ENCODE measurements at places on chromosomes 5 and 9.
A peak's percentile ranks its signal among the peaks of the same experiment; 100 is the strongest.

GRCh38 chr9:134099123-134099761 lies 31.4 kb upstream of the BRD3 start:
- no peak for DNase-seq

DNA sequence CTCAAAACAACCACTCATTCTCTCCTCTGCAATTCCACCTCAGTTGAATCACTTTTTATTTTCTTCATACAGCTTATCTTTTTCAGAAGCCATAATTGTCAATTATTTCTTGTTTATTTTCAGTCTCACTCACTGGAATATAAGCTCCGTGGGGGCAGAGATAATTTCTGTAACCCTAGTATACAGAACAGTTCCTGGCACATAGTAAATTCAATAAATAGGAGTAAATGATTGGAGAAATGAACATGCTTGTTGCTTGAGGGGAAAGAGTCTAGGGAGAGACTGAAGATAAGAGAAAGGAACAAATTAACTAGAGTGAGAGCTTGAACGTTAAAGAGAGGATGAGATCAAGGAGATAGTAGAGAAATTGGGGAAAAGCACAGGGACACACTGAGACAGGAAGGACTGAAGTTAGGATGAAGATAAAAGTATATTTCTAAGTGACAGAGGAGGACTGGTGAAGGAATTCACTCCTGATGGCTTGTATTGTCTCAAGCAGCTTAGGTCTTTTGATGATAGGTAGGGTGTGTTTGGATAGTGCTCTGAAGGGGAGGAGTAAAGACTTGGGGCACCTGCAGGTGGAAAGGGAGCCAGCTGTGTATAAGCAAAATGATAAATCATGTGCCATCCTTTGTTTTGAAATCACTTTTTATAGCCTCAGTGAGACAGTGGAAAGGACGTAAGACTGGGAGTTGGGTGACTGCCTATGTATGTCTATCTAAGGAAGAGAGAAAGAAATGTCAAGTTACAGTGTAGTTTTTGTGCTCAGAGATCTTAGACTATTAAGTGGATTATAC lies 2.2 kb downstream of the NAA35 start:
- DNase-seq, result no peak

- no peak for DNase-seq
Observed at GRCh38 chr5:115179394-115180164, 9.9 kb upstream of the TRIM36 start.

GRCh38 chr9:126695186-126695585 lies 81.5 kb downstream of the LMX1B start:
- DNase-seq, result no peak

DNA sequence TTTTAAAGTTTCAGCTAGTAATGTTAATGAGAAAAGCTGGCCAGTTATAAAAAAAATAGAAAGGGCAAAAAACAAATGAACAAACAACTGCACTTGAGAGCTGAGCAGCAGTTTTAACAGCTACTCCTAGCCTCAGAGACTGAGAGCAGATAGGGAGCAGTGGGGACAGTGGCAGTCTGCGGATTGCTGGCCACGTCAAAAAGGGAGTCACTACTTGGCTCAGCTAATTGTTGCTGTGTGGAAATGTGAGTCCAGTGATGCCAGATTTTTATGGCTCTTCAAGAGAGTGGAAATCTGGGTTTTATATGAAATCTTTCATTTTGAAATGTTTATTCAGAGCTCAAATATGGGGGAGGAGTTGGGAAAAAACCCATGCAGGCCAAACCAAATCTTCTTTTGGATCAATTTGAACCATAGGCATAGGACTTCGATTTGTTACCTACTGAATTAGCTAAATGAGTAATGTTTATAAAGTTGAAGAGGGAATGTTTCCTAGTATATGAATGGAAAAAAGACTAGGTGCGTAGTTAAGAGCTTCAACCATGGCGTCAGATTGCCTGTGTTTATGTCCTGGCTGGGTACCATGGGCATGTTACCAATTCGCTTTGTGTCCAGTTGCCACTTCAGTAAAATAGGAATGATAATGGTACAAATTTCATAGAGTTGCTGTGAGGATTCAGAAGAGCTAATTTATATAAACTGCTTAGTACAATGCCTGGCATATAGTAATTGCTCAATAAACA lies 102.1 kb downstream of the PAM start:
- no peak for DNase-seq

GRCh38 chr9:86187121-86187520 lies 72.3 kb downstream of the C9orf153 start:
- DNase-seq, result no peak

GRCh38 chr9:87259543-87260518 lies 237.8 kb upstream of the DAPK1 start:
- DNase-seq, result no peak

DNA sequence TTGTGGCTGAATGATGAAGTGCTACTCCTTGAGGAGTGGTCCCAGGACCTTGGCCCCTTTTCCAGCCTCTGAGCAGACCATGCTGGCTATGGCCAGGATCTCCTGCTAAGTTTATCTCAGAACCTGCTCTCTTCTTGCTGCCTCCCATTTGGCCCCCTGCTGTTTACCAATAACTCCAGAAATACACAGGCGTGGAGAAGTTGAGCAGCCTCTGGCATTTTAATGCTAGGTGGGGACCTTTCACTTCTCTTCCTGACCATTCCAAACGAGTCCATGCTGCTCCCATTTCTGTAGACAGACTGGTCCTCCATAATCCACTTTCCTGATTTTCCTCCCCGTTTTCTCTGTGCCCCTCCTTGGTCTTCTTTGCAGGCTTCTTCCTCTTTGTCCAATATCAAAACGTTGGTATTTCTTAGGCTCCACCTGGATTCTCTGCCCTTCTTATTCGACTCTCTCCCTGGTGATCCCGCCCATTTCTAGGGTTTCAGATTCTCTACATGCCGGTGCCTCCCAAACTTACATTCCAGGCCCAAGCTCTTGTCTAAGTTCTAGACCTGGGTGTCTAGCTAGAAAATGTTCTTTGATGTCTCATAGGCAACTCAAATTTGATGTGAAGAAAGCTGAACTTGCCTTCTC lies 33.4 kb upstream of the TNFAIP8 start:
- no peak for DNase-seq

GRCh38 chr5:73363911-73364730 lies 84.5 kb downstream of the FOXD1 start:
- DNase-seq, result no peak

GRCh38 chr9:82987370-82988189 lies 75.4 kb downstream of the RASEF start:
- no peak for DNase-seq

DNA sequence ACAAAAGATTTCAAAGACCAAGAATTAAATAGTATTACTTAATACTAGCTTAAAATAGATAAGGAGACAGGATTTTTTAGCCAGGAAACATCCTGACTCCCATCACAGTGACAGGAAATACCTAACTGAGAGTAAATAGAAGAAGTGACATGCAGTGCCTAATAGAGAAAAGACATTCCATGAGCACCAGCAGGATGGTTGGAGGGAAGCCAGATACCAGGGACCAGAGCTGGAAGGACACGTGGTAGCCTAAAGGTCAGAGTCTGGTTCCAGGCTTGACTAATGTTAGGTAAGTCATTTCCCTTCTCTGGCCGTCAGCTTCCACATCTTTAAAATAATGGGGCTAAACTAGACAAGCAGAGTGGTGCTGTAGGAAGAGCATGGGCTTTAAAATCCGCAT lies 41.6 kb downstream of the CDK5RAP2 start:
- no peak for DNase-seq

DNA sequence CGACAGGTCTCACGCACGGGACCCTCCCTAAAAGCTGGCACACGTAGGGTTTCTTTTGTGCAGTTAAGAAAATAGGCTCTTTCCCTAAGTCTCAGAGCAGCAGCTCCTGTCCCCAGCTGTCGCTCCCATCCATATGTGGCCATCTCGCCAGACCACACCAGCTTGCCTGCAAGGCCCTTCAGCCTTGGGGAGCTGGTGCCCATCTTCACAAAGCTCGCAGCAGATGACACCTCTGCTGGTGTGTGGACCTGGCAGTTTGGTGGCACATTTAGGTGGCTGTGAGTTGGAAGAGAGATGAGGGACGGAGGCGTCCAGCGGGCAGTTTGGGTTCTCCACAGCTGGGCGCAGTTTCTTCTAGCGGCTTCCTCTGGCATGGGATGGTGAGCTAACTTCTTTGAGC lies 239.0 kb downstream of the FANCC start:
- no peak for DNase-seq

DNA sequence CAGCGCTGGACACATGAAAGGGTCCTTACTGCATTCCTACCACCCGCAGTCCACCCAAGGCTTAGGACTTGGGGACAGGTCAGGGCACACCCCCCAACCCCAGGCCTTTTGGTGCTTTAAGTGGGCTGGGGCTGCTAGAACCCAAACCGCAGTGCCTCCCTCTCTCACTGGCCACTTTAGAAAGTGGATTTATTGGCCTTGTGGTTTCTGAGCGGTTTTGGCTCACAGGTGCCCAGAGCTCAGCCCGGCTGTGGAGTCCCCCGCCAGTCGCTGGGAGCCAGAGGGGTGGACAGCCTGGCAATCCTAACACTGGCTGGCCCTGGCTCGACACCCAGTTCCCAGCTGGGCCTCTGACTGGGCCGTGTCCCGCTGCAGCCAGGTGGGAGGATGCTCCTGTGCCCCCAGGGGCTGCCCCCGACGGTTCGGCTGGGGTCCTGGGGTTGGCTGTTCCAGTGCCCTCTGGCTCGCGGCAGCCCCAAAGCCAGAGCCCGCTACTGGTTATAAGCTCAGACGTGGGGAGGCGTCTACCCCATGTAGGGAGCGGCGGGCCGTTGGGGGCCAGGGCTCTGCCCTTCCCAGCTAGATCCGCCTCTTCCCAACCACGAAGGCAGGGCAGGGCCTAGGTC lies 65.2 kb upstream of the RNU6ATAC start:
- no peak for DNase-seq

DNA sequence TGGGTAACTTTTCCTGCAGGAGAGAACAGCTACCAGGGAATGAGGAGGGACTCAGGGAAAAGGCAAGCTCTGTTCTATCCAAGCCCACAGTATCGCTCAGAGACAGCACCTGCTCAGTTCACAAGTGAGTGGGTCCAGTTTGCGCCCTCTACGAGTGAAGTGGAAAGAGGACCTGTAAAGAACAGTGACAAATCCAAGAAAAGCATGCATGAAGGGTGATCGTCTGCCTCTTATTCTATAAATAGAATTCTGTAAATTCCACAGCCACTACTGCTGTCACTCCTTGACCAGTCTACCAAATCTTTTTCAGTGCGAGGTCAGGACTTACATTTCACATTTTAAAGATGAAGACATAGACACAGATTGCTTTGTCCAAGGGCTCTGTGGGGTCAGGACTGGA lies 117.5 kb downstream of the ENTREP1 start:
- no peak for DNase-seq

DNA sequence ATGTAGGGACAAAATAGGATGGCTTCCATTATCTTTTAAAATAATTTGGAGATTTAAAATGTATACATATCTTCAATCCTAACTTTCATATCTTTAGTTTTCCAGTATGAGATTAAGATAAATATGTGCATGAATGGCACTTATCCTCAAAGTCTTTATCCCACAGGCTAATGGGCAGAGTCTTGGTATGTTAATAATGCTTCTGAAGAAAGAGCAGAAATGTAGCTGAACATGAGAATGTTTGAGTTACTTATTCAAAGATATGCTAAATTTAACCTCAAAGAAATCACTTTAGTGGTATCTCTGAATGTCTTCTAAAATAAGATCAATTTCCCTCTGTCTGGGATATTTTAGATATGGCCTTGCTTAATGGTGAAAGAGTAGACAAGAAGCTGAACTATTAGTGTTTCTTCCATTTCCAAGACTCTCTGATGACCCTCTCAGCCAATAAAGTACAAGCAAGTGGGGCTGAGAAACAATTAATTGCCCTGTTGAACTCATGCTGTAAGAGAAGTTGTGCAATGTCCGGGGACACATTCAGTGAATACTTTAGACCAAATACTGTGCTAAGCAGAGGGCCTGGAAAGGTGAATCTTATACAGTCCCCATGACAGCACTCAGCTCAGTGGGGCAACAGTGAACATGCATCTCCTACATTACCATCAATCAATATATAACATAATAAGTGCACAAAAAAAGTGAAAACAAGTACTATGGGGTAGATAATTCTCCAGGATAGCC lies 50.0 kb upstream of the ADAMTSL1 start:
- no peak for DNase-seq

DNA sequence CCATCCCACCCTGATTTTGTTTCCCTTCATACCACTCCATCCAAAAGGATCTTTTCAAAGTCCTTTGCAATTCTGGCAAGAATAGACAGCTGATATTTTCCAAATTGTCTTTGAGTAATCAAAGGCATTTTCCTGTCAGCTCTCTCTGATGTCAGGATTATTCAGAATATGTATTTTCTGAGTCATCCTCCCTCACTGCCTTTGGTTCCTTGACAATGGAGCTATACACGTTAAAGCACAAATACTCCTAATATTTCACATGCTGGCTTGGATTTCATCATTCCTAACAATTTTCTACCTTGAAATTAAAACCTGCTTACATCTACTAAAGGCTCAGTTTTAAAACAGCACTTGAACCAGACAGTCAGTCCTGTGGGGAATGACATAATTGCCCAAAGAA lies 379.4 kb downstream of the GADD45G start:
- DNase-seq, result no peak

DNA sequence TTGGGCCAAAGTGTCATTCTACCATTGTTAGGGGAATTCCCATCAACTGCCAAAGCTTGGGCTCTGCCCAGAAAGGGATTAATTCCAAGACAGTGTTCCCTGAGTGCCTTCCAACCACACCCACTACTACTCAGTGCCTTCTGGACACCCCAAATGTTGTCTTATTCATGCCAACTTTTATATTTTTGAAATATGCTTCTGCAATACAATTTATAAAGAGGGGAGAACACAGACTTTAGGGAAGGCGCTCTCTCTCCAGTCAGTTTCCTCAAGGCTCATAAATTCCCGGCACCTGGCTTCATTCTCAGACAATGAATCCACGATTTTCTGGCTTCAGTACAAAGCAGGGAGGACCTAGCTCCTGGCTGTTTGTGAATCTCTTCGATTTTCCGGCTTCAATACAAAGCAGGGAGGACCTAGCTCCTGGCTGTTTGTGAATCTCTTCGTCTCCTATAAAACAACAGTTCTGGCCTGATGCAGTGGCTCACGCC lies 120.1 kb upstream of the MYO10 start:
- DNase-seq, result no peak

GRCh38 chr9:79580055-79580454 lies 8.3 kb downstream of the TLE4 start:
- no peak for DNase-seq

- no peak for DNase-seq
Observed at GRCh38 chr5:170469414-170469813, 34.4 kb upstream of the KCNIP1 start.

DNA sequence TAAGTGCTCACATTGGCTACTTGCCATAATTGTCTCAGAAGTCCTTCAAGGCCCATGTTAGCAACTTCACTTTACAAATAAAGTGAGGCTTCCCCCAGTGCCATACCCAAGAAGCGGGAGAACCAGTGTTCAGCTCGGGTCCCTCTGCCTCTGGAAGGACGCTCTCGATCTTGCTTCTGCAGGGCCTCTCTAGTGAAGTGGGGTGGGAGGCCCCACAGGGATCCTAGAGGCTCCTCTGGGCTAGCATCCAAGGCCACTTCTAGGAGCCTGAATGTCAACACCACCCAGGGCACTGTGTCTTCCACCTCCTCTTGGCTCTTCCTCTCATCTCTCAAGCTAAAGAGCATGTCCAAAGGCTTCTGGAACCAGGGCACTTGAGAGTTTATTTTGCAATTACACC lies 282.5 kb downstream of the GADD45G start:
- DNase-seq, result no peak

GRCh38 chr9:99092643-99093491 lies 12.0 kb upstream of the TGFBR1 start:
- DNase-seq, result no peak

- DNase-seq, result peak; percentile 22
Observed at GRCh38 chr5:168578538-168579487, at the start of gene PANK3. Gene PANK3 (minus strand): TSS chr5:168579368. CDS start chr5:168579283, 85 bp downstream.

- DNase-seq, result no peak
Observed at GRCh38 chr5:3365501-3366215, 230.0 kb upstream of the IRX1 start.
